SK-N-MC (cell line): ENCODE measurements at places on chromosomes 2 and 18.

DNA sequence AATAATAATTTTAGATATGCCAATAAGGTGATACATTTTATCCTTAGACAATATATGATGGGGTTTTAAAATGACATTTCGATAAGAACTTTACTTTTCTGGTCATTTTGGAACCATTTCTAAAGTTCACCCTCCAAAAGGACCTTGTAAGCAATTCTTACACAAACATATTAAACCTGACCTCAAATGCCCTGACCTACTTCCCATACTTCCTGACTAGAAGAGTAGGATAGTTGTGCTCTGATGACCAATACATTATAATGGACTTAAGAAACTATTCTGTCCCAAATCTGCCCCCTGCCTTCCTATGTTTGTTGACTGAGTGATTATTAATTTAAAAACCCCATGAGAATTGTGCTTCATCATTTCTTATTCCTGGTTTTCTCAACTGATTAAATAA is 24.6 kb downstream of the GCA start:
- no peak for DNase-seq

GRCh38 chr2:7559791-7560190 is 642.6 kb downstream of the RNF144A start:
- no peak for DNase-seq

GRCh38 chr2:224560549-224560948 is 24.6 kb downstream of the CUL3 start:
- no peak for DNase-seq

- no peak for DNase-seq
These were observed 46.3 kb downstream of the ZNF519 start for GRCh38 chr18:14085770-14086457.

GRCh38 chr2:203059567-203060240 is 45.0 kb downstream of the NBEAL1 start:
- no peak for DNase-seq

GRCh38 chr2:32647180-32647651 is 19.4 kb downstream of the TTC27 start:
- DNase-seq = peak; percentile 51

- no peak for DNase-seq
These were observed 117.6 kb upstream of the APCDD1 start for GRCh38 chr18:10336749-10337350.

DNA sequence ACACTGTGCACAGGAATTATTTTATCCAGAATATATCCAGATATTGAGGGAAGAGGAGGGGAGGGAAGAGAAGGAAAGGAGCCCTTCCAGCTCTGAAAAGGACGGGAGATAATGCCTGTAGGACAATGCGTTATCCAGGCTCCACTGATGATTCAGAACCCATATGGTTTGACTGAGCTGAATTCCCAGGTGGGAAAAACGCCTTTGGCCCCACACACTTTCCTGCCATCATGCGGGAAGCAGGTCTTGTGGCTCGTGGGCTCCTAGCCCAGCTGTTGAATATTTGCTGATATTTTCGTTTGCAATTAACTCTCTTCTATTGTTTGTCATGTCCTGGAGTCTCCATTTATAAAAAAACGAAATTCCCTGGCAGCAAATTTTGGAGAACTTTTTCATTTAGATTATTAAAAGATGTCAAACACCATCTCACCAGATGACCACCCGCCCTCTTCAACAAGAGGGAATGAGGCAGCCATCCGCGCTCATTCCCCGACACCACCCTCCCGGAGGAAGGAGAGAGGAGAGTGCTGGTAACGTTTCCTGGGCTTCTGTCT is 8.9 kb downstream of the COL6A3 start:
- no peak for DNase-seq

- no peak for DNase-seq
These were observed 169.5 kb upstream of the AGAP1 start for GRCh38 chr2:235324324-235324723.

DNA sequence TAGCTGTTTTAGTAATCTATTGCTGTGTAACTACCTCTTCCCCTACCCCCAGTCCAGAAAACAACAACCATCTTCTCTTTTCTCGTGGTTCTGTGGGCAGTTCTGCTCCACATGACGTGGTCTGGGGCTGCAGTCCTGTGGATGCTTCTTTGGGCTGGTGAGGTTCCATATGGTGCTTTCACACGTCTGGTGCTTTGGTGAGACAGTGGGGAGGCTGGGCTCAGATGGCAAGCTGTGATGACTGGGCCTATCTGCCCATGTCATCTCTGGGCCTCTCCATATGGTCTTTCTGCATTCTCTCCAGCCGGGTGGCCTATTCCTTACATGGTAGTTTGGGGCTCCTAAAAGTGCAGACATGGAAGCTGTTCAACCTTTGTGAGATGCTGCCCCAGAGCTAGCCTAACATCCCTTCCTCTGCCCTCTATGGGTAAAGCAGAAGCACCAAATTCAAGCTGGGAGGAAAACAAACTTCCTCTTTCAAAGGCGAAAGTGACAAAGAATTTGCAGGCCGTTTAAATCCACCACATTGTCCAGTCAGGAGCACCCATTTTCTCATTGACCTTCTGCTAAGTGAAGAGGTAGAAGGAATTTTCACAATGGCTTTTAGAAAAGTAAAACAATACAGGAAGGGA is 68.3 kb upstream of the IL1R1 start:
- DNase-seq = no peak

GRCh38 chr2:83997889-83998288 is 461.2 kb downstream of the SUCLG1 start:
- DNase-seq = no peak

GRCh38 chr2:230602562-230603230 is 109.9 kb upstream of the CAB39 start:
- DNase-seq = no peak

DNA sequence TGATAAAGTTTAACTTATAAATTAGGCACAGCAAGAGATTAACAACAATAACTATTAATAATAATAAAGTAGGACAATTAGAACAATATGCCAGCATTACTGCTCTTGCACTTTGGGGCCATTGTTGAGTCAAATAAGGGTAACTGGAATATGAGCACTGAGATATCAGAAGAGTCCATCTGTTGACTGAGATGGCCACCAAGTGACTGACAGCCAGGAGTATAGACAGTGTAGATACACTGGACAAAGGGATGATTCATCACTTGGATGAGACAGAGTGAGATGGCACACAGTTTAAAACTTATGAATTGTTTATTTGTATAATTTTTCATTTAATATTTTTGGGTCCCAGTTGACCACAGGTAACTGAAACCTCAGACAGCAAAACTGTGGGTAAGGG is 20.0 kb downstream of the NAB1 start:
- no peak for DNase-seq

DNA sequence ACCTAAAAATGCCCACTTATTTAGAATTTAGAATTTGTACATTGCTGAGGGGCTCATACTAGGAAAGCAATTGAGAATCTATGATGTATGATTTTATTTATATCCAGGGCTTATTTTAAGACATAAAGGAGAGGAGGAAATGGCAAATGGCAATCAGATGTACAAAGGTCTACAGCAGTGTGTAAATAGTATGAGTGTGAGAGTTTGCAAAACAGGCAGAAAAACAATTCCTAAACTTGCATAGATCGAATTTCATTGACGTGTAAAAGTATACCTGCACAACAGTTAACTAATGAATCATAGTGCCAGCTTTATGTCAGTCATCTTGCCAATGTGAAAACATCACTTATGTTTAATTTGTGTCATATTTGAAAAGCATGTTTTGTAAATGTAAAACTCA is 718.7 kb upstream of the GCFC2 start:
- no peak for DNase-seq

DNA sequence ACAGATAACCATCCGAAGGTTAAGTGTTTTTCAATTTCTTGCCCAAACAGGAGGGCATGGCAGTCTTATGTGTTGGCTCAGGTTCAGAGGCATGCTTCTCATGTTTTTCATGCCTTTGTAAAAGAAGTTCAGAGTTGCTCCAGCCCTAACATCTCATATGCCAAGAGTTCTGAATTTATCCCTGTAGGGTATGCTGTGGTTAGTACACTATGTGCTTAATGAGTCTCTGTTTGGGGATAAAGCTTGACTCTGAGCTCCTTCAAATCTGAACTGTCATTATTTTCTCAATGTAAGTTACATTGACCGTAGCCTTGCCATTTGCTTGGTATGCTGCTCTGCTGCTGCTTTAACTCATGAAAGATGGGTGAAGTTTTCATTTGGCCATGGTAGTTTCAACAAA is 67.9 kb upstream of the PNPT1 start:
- DNase-seq = no peak
